NCI-H1417 treated with DMSO at 0.1 percent for 48 hours (cell line): ENCODE measurements at places on chromosomes 1 and 21.

DNA sequence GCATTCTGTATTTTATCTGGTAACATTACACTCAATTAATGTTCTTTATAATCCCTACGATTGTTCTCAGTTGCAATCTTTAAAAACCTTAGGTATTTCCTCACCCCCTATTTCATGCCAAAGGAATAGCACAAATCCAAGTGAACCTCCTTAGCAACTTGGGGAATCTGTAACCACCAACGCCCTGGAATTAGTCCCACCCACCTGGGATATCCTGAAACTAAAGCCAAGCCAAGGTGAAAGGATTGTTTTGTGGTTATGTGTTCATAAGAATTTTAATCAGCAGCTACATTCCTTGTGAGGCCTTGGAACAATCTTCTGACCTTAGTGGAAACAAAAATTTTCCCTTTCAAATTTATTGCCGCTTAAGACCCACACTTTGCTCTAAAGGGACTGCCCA is 908.7 kb downstream of the TTLL7 start:
- no peak for DNase-seq

- DNase-seq = no peak
Measured at GRCh38 chr1:157403608-157404007, 148.7 kb downstream of the FCRL5 start.

DNA sequence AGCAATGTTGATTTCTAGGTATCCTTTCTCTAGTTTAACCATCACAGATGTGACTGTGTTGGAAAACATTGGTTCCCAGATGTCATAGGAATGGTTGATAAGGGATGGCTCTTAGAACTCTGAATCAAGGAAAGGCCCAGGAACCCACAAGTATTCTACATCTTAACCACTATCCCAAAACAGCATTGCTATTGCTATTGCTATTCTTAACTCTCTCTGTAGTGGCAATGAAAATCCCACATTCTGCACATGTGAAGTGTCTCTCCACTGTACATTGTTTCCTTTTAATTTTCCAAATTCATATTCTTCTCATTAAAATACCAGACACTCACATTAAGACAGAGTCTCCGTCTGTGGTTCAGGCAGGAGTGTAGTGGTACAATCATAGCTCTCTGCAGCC is 420.4 kb upstream of the RUNX1 start:
- no peak for DNase-seq

DNA sequence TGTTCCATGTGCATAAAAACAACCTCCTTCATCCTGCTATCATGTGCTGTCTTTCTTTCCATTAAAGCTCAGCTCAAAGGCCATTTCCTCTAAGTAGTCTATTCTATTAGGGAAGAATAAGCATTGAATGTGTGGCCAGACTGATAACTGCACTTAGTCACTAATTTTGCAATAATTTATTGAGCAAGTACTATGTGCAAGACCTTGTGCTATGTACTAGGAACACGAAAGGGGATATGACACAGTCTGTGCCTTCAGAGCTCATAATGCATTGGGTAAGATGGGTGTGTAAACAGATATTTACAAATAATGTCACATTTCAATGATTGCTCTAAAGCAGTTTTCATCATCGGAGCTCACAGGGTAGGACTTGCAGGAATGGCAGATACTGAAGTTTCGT is 54.2 kb downstream of the NMNAT2 start:
- no peak for DNase-seq

- no peak for DNase-seq
Measured at GRCh38 chr1:96364576-96364975, 357.0 kb upstream of the PTBP2 start.

DNA sequence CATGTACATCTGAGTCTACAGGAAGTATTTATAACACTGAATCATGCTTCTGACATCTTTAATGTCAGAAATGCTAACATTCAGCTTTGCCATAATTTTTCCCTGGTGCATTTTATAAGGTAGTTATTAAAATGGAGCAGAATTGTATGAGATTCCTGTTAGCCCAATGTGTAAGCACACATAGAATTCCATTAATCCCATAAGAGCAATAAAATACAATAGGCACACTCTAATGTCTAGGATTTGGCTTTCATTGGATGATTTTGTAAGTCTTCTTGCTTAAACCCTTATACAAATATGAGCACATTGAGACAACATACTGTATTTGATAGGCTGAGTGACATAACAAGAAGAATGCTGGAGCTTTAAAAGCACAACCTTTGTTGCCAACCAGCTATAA is 256.4 kb downstream of the HMCN1 start:
- DNase-seq = no peak

DNA sequence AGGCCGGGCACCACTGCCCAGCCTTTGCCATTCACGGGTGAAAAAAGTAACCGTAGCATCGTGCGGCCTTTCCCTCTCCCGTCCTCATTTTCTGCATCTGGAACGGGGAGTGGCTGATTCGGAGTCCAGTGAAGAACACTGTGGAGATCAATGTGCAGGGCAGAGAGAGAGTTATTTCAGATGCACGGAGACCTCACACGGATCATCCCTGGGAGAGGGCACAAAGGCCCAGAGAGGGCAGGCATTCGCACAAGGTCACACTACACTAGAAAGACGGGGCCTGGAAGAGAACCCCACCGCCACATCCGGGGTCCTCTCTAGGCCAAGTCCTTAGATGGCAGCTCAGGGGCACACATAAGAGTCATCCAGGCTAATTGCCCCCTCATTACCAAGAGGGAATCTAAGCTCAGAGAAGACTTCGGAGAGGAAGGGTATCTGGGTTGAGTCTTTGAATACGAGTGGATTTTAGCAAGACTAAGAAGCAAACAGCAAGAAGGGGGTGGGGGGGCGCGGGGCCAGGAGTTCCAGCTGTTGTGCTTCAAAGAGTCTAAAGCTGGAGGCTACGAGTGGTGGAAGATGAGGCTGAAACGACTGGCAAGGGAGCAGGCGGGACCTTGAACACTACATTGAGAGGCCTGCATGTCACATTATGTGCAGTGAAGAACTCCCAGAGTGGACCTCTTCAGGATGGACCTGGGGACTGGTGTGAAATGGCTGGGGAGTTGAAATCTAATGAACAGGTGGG is 857 bp downstream of the GPX7 start:
- no peak for DNase-seq

DNA sequence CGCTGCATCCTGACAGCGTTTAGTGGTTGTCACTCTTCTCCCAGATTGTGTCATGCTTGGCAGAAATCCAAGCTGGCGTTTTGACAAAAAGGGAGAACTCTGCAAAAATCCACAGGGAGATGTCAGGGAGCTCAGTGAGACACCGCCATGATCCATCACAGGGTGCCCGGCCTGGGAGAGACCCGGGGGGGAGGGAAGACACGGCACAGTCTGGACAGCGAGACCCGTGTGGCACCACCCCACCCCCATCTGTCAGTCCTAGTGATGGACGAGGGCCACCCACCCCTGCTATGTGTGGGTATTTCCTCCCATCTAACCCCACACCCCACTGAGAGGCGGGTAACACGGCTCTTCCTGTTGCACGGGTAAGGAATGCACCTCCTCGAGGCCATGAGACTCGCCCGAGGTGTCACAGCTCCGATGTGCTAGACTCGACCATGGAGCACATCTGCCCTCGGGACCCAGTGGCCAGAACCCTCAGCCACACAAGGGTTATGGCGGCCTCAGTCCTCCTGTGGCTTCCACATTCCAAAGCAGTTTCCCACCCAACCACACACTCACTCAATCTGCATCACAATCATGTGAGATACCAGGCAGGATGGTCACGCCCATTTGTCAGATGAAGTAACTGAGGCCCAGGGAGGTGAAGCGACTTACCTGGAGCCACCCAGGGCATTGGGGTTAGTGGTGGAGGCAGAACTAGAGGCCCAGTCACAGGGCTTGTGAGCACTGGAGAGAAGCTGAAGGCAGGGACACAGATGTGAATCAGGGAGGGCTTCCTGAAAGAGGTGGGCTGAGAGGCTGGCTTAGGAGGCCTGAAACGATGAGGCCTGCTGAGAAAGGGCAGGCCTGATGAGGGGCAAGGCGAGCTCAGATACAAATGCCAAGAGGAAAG is 688.5 kb downstream of the MATN1 start:
- no peak for DNase-seq

- no peak for DNase-seq
Measured at GRCh38 chr1:84973498-84974334, 23.2 kb downstream of the MCOLN2 start.

DNA sequence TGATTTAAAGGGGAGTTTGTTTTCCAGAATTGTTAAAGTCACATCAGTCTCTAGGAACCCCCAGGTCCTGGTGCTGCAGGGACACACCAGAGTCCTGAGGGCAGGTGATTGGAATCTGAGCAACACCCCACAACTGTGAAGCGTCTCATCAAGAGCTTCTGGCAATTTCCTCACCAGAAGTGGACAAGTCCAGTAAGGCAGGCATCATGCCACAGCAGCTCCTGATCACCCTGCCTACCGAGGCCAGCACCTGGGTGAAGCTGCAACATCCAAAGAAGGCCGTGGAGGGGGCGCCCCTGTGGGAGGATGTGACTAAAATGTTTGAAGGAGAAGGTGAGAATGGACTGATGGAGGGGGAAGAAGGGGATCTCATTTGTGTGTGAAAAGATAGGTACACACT is 2.1 kb downstream of the ZFP69 start:
- DNase-seq = no peak

DNA sequence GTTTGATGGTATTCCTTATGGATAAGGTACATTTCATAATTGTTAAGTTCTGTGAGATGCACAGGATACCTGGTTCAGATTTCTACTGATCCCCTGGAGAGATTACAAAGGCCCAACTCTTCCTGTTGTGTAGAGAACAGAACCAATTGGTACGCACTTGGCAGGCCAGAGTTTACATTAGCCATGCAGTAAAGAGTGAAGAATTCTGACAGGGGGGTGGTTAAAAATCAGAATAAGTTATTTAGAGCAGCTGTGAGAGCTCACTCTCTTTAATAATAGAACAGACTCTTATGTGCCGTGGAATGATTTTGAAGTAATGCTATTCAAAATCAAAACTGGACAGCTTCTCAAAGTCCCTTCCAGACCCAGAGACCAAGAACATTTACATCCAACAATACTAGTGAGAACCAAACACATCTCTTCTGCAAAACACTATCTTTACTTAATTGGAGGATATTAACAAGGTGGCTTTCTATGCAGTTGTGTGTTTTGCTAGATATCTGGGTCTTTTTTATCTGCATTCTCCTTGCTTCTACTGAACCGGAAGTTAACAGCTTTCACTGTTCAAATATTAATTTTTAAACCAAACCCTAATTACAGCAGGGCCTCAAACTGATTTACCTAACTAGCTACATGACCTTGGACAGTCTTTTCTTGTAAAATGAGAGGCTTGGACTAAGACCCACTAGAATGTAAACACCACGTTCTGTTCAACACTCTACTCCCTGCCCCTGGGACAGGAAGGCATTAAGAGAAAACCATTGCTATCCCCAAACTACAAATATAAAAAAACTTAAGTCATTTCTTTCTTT is 4.0 kb downstream of the USP24 start:
- DNase-seq = no peak

DNA sequence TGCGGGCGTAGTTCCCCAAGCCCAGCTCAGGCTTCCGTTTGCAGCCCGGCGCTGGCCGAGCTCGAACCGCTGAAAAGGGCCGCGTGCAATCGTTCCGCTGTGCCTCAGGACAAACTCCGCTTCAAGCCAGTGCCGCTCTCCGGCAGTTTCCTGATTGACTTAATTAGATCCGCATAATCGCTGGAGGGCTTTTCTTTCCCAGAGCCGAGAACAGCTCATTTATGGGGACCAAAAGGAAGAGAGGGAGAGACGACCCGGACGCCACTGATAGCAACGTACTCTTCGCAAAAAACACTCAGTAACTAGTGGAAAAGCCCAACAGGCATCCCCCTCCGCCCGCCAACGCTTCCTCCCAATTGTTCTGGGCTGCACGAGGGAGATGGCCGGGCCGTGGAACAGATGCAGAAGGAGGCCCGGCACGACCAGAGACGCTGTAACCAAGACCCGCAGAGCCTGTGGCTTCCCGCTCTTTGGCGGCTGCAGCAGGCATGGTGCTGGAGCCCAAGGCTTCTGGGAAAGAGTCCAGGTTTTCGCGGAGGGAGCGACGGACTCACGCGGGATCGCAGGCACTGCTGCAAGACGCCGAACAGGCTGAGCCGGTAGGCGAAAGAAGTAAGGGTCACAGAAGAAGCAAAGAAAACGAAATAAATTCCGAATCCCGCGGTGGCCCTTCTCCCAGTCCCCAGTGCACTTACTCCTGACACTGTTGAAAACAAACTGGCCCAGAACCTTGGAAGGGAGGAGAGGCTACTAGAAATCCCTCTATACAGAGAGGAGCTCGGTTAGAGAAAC is 3.6 kb upstream of the FOXD2 start:
- no peak for DNase-seq

DNA sequence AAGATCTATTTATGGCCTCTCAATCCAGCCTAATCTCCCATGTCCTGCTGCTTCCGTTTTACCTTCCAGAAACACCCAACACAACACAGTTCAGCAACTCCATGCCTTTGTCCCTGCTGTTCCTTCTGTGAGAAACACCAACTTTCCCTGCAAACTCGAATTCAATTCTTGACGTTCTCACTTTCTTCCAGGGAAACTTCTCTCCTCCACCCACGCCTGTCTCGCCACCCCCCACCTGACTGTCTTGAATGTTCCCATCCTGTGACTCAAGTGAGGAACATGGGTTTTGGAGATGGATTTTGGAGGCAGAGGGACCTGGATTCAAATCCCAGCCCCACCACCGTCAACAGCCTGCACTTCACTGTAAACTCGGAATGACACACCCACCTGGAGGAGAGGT is 44.8 kb downstream of the GRHL3 start:
- DNase-seq = no peak

DNA sequence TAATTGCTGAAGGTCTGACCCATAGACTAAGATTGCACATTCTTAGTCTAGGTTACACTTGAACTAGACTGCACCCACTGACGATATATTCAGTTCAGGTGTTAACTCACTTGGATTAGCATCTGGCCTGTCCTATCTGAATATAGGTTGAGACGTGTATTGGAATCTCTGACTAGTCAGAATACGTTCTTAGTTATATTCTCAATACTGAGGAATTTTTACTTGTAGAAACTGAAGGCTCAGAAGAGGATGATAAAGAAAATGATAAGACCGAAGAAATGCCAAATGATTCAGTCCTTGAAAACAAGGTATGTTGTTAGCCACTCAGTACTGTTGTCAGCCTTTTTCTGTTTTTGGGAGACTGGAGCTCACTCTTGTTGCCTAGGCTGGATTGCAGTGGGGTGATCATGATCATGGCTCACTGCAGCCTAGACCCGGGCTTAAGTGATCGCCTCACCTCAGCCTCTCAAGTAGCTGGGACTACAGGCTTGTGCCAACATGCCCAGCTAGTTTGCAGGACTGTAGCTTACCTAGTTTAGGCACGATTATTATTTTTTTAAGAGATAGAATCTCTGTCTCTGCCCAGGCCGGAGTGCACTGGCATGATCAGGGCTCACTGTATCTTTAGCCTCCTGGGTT is 10.8 kb downstream of the CCDC17 start:
- DNase-seq = no peak

DNA sequence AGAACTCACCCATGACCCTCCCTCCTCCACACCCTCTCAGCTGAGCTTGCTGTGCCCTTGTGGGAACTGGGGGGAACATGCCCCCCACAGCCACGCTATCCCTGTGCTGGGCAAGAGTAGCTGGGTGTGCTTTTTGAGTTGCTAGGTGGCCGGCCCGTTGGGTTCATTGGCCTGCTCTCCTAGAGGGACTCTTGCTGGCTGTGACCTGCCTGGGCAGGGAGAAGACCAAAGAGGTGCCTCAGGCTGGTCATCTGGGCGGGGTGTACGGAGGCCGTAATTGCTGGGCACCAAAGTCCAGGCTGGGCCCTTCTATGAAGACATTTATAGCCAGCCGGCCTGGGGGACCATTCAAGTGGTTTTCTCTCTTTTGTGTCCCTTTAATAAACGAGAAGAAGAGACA is 138.3 kb upstream of the ZBTB40 start:
- DNase-seq = no peak

GRCh38 chr1:74468982-74469603 is 43.3 kb downstream of the LRRC53 start:
- DNase-seq = no peak
